ENCODE measurements at places on chromosomes 3 and 15.

GRCh38 chr15:65292938-65293518, 2.8 kb upstream of the RNU5A-1 start:
- DNase-seq: no peak

DNA sequence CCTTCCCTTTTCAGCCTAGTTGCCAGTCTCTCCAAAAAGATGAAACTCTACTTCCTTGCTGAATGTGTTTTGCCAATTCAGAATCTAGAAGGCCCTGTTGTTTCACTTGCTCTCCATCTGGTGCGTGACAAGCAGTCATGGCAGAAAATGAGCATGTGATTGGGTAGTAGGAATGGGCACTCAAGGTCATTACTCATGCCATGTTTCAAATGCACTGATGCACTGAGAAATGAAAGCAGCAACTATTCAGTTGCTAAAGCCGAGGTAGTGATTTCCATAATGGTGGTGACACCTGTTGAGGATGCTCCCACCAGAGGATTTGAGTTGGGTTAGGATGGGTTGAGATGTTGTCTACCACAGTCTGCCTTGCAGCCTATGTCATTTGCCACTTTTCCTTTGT, 12.7 kb downstream of the ZBTB38 start:
- DNase-seq: no peak

DNA sequence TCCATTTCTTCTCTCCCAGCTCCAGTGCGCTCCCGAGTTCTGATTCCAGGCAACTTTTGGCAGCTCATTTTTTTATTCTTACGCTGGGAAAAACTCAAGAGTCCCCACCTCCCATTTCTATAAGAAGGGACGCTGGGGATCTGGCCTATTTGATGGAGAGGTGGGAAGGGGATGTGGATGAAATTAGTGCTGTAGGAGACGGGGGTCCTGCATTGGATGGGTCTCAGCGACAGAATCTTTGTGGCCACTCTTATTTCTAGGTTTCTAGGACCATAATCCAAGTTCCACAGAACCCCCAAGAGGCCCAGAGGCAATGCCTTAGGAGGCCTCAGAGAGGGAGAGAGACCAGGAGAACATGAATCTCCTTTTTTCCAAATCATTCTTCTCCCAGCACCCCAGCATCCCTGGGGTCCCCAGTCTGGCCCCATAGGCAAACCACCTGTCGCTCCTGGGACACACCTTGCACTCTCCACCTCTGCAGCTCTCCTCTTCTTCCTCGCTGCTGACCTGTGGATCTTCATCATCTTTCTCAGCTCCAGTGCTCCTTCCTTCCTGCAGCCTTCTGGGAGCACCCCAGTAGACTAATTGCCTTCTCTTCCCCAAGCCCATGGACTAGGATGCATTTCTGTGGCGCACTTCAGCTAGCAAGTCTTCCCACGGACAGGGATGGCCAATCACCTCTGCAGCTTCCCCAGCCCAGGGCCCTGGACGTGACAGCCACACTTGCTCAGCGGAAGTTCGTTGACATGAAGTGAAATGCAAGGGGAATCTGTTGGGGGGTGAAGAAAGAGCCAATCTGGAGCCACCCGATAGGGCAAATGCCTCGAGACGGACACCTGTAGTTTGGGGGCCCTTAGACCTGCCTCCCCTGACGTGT, 100.1 kb upstream of the ALDH1A3 start:
- no peak for DNase-seq

GRCh38 chr3:25405335-25405734, 22.7 kb upstream of the RARB start:
- DNase-seq: no peak

GRCh38 chr3:42080453-42080872, 10.7 kb upstream of the TRAK1 start:
- peak; percentile 64 for DNase-seq

All from HCT116 (cell line).